Hippocampal formation (tissue), 2 donors: ENCODE measurements at places on chromosomes 12 and 14.

- no peak for DNase-seq
Measured at GRCh38 chr14:62682208-62682607, 363.1 kb downstream of the KCNH5 start.

GRCh38 chr14:93163564-93163963, 21.1 kb downstream of the MOAP1 start:
- DNase-seq: no peak

GRCh38 chr12:4862809-4863208, 46.9 kb upstream of the KCNA1 start:
- no peak for DNase-seq

DNA sequence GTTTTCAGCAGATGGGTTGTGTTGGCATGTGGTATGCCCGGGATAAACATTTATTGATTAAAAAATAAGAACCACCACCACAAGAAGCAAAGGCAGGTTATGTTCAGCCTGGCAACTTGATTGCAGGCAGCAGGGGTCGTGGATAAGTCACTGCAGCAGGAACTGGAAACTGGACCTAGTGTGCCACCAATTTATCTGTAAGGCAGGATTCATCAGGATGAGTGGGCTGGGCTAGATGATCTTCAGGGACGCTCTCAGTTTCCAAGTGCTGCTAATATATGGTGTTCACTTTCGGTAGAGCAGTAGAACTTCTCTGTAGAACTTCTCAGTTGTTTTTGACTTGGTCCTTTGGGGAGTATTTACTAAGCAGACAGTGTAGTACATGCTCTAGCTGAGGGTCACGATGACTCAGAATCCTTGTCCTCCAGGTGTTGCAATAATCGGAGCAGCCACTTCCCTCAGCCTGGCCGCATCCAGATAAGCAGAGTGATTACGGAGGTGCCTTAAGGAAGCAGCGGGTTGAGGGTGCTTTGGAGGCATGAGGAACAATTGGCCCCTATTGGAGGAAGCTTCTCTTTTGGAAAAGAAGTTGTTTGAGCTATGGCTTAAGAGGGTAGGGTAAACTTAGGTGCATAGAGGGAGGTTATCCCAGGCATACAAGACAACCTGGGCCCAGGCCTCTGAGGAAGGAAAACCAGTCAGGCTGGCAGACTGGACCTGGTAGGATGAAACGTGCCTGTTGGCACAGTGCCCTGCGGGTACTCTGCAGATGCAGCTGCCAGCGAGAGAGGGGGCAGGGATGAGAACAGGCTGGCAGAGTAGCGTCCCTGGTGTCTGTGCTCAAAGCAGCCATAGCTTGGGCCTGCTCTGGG, 104.0 kb downstream of the GPR135 start:
- DNase-seq: peak; percentile 15

DNA sequence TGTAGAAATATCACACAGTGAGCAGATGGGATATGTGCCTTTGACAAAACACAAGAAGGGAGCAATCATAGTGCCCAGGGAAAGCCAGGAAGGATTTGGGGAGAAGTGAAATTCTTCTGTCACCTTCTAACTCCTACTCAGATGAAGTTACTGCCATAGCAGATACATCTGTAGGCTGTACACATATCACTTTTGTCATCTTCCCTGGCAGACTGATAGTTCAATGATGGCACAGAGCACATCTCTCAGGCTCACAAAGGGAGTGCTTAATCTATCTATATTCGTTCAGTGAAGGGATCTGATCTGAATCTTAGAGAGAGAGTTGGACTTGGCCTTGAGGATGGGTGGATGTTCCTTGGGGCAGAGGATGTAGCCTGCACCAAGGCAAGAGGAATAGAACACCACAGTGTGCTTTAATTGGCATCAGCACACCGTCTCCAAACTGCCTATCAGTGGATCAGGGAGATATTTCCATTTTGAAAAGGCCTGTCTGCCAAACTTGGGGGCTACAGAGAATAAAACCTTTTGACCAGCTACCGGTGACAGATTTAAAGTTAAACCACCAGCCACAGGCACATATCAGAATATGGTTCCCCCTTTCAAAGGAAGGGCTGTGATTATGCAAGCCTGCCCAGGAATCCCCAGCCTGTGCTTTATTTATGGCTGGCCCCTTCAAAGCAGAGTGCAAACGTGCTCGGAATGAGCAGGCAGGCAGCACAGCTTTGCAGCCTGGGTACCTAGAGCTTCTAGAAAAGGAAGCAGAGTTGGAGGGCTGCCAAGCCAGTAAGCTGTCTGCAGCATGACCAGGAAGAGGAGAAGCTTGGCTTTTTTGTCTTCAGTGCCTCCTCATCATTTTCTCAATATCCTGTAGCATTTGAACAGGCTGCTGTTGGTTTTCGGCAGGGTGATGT, 165.5 kb upstream of the DYRK2 start:
- peak; percentile 46 for DNase-seq

- peak; percentile 22 for DNase-seq
Measured at GRCh38 chr14:73741386-73741875, 27.2 kb upstream of the PNMA1 start.

- no peak for DNase-seq
Measured at GRCh38 chr12:15880721-15881120, 1.5 kb upstream of the STRAP start.

- DNase-seq: no peak
Measured at GRCh38 chr12:94107910-94108309, 40.5 kb upstream of the PLXNC1 start.

- DNase-seq: no peak
Measured at GRCh38 chr14:24775950-24776349, 142.0 kb upstream of the GZMB start.

DNA sequence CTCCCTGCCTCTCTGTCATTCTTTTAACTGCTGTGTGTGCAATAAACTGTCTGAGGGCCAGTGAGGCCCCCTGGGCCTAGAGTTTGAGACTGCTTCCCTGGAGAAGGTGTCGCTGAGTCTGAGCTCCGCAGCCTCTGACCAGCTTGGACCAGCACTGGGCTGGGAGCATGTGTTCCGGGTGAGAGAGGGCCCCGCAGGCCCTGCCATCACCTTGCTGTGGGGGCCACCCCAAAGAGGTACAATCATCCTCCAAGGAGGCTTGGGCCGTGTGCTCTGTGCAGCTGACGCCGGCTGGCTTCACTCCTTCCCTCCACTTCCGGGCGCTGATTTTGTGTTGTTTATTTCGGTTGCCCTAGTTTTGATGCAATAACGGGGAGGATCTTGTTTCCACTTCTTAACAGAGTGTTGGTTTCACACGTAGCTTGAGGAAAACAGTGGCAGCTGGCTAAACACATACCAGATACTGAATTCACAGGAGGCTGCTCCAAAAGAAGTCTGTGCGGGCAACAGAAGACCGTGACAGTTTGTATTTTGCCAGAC, 121.6 kb downstream of the TMEM132C start:
- DNase-seq: no peak

DNA sequence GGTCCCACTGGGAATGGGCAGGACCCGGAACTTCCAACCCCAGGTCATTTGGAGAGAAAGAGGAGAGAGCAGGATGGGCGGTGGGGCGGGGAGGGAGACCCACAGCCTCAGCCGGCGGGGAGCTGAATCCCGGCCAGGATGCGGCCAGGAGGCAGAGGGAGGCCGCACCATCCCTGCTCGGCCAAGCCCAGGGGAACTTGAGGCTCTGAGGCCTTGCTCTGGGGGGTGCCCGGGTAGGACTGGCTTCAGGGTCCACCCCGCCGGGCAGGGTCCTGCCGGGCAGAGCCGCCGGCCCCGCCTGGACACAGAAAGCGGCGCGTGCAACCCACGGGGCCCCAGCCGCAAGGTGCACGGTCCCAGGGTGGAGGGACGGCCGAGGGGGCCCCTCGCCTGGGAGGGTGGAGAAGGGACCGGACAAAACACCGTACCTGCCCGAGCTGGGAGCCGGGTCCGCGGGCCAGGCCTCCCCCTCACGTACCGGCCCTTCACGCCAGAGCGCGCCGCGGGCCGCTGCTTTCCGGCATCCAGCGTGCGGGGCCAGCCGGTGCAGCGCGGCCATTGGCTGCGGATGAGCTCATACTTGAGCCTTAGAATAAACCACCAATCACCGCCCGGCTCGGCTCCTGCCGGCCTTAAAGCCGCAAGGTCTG, at the start of gene RPS6KL1:
RPS6KL1 (minus strand) TSS at position 509 of the 650 bp plus-strand sequence. CDS start 1,719 bp downstream, outside the sequence.
- peak; percentile 71 for DNase-seq

DNA sequence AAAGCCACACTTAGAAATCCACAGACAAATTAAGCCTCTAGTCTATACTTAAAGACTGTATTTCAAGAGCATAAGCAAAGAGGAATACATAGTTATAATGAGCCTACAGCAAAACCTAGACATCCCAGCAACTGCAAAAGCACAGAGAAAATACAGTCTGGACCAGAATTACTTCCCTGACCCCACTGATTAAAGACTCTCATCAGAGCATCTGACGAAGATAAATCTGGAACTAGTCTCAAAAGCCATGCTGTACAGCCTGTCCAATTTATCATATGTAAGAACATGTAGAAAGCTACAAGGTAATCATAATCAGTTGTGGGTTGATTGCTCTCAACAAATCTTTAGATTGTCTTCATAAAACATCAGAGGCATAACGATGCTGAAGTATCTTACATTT, 285.1 kb upstream of the CAND1 start:
- DNase-seq: no peak

GRCh38 chr14:105139212-105139825, 29.3 kb downstream of the JAG2 start:
- DNase-seq: no peak

GRCh38 chr12:118193958-118194357, 58.0 kb downstream of the PEBP1 start:
- DNase-seq: no peak

DNA sequence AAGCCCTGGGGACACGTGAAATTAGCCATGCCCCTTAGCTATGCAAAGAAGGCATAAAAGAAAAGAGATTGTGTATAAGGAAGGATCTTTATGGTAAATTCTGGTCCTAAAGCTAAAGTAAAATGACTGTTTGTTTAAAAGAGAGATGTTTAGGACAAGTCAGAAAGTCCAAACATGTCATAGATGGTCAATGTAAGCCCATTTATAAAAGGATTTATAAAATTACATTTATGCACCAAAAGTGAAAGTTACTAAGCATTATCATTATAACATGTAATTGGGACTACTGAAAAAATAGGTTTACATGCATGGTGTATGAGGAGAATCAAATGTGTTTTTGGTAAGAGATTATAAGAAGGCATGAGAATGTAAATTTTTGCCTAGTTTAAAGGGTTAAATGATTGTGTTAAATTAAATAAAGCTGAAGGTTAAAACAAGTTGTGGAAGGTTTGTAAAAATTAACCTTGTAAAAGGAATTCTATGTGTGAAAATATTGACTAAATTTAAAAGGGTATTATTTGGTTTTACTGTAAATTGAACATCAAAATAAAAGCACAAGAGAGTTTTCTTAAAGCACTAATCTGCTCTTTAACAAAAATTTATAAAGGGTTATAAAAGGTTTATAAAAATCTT, 50.4 kb upstream of the TSPAN8 start:
- no peak for DNase-seq

DNA sequence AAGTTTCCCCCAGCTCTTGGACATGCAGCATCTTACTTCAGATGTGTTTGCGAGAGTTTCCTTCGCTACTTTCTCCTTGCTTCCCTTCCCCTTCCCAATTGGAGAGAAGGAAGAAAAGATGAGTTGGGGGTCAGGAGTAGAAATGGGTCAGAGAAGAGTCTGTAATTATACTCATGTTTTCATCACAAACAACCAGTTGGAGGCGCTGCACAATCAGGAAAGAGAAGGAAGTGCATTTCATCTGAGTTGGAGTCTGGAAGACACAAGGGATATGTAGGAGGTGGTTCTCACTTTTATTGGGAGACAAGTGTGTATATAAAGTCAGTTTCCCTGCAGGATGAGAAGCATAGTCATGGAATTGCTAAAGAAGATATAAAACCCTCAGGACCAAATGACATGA, 31.3 kb upstream of the VSX2 start:
- no peak for DNase-seq

- DNase-seq: no peak
Measured at GRCh38 chr12:46788072-46788887, 37.5 kb downstream of the SLC38A4 start.

GRCh38 chr12:80702889-80703805, 4.3 kb upstream of the MYF6 start:
- DNase-seq: no peak

GRCh38 chr12:132558861-132559623, 51.3 kb downstream of the LRCOL1 start:
- no peak for DNase-seq

- DNase-seq: no peak
Measured at GRCh38 chr12:20489645-20490044, 121.3 kb downstream of the PDE3A start.

GRCh38 chr14:26486922-26487321, 110.9 kb downstream of the NOVA1 start:
- DNase-seq: no peak

- DNase-seq: no peak
Measured at GRCh38 chr12:56979628-56980027, 22.2 kb upstream of the RDH16 start.

DNA sequence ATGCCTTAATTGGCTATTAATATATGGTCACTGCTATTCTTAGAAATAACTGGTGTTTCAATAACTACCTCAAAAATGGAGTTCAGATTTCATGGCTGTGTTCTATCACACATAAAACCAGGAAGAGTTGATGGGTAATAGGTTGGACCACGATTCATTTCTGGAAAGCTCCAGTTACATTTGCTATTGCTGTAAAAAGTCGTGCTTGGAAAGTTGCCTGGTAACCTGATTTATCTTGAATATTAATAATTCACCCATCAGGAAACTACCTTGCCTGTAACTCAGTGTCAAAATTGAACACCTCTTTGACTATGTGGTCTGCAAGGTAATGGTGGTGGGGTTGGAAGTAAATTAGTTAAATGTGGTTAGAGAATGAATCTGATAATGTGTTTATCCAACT, 104.7 kb upstream of the IFNG-AS1 start:
- no peak for DNase-seq

- no peak for DNase-seq
Measured at GRCh38 chr12:124389725-124390441, 95.0 kb downstream of the RFLNA start.

GRCh38 chr14:35695647-35696046, 113.4 kb downstream of the RALGAPA1 start:
- no peak for DNase-seq

- peak; percentile 9 for DNase-seq
Measured at GRCh38 chr14:71086567-71086966, 179.3 kb downstream of the PCNX1 start.

GRCh38 chr14:55404173-55404854, 7.3 kb downstream of the ATG14 start:
- no peak for DNase-seq

DNA sequence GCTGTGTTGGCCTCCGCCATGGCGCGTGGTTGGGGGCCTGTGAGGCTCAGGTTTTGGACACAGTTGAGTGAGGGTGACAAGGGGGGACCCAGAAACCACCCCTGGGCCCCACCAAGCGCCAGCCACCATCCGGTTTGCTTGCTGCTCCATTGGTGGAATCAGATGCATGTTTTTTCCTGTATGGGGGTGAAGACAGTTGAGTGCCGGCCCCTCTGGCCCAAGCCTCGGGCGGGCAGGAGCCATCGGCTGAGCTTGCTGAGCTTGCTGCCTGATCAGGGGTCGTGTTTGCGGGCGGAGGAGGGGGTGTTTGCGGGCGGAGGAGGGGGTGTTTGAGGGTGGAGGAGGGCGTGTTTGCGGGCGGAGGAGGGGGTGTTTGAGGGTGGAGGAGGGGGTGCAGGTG, 6.4 kb downstream of the PGAM5 start:
- no peak for DNase-seq

GRCh38 chr12:588646-589045, 74.6 kb downstream of the NINJ2 start:
- DNase-seq: no peak

GRCh38 chr14:76498463-76498935, 122.6 kb downstream of the ESRRB start:
- DNase-seq: no peak
